Natural killer cell (primary cell): ENCODE measurements at places on chromosomes 7 and 10.
A peak's percentile ranks its signal among the peaks of the same experiment; 100 is the strongest.

GRCh38 chr7:145123502-145123901 is 287.6 kb upstream of the TPK1 start:
- no peak for DNase-seq

GRCh38 chr7:7707806-7708205 is 10.6 kb downstream of the RPA3 start:
- no peak for DNase-seq

GRCh38 chr10:86648704-86649427 is 5.5 kb upstream of the OPN4 start:
- DNase-seq, result no peak

DNA sequence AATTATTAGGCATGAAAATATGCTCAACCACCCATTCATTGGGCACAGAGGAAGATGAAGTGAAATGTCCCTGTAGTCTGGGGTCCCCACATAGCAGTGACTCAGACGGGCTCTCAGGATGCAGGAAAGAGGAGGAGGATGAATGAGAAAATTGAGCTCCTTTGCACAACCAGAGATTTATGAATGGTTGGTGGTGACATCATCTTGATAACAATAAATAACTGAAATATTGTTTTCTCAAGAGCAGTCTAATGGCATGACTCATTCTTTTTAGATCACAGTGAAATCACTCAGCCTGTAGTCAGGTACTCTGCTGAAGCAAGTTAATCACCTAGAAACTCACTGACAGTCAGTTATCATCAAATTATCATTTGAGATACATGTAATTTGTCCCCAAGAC is 254.1 kb downstream of the RELN start:
- no peak for DNase-seq

- DNase-seq, result no peak
Observed at GRCh38 chr7:146926841-146927240, 810.2 kb downstream of the CNTNAP2 start.

DNA sequence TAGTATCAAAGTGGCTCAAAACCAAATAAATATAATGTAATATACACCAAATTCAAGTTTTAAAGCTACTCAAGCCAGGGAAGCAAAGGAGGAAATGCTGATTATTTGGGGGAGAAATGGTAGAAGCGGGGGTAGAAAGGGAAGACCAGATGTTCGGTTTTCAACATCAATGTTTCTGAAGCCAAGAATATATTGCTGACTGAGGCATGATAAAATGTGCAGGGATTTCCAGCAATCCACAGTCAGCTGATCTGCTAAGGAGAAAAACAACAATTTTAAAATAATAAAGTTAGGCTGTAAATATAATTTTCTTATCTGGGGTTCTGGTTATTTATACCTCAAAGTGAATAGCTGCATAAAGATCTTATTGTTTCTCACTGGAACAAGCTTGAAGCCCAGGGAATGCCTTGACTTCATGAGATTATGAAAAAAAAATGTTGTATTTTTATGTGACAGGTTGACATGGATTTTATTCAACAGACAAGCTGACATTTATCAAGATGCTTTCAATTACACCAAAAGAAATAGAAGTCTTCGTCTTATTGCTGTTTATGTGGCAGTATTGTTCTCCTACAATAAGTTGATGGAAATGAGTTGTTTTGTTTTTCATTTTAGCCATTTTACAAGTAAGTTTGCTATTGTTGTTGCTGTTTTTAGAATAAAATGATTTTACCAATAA is 28.6 kb upstream of the BMPER start:
- DNase-seq, result no peak

GRCh38 chr7:26237035-26237807 is 35.7 kb downstream of the CBX3 start:
- no peak for DNase-seq

GRCh38 chr10:115918812-115919211 is 354.2 kb downstream of the GFRA1 start:
- DNase-seq, result no peak

- DNase-seq, result no peak
Observed at GRCh38 chr10:69445041-69445440, 6.2 kb upstream of the TSPAN15 start.

DNA sequence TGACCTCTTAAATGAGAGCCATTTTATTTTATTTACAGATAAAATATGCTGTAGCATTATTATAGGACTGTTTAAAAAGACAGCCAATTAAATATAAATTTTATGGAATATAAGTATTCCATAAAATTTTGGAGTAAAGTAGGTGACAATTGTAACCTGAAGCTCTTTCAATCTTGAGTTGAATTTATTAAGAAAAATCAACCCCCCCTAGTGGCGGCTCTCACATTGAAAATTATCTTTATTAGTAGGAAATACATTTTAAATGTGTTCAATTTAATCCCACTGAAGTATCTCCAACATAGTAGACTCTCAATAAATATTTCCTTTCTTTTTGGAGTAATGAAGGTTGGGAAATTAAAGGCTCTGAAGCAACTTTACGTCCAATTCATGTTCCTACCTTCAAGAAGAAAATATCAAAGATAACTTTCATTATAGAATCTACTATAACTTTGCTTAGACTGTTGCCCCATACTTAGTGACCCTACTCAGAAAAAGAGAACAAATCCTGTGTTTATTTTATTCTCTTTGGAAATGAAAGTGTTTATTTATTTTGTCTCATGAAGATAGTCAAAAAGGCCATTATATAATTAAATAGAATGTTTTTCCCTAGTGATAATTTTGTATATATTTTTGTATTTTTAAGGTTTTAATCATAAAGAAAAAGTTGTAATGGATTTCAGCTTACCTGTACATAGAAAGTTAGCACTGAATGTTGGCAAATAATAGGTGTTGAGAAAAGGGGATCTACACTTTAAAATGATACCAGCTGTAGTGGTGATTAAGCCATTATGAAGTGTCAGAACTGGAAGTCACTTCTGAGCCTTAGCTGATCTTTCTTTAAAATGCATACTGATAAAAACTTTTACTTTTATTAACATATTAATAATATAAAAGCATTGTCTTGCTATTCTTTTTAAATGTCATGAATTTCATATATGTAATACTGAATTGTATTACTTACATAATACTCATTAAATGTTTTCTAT is 3.3 kb downstream of the AHR start:
- DNase-seq, result no peak

DNA sequence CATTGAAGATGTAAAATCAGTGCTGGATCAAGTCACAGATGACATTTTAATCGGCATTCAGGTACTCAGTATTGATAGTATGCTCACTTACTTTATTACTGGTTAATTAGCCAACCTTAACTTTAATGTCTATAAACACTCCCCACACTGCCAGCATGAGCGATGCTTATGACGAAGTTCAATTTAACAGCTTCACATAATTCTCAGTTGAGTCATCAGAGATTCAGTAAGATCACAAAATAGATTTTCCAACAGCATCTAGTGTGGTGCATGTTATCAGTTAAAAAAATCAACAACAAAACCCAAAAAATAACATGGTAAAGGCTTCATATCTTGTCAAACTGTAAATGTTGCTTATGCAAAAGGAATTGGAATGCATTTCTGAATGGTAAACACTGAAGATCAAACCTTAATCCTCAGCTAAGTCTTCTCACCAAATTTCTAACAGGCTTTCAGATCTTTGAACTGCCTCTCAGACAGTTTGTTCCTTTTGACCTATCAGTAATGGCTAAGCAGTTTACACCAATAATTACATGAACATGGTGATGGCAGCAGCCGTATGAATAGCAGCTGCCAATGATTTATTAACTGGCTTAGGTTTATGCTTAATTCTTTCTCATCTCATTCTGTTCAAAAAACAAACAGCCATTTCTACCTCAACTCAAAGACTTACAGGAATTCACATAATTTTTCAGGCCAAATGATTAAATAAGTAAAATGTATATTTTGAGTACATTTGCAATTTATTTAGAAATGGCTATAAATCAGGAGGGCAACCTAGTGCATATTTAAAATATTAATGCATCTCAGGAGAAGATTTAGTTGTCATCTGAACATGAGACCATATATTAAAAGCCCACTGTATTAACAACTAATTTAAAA is 98.5 kb downstream of the CABCOCO1 start:
- DNase-seq, result no peak

GRCh38 chr10:77825965-77826364 is 100.6 kb downstream of the DLG5 start:
- no peak for DNase-seq

- peak; percentile 86 for DNase-seq
Observed at GRCh38 chr7:5694912-5695726, 86.3 kb downstream of the RNF216 start.

DNA sequence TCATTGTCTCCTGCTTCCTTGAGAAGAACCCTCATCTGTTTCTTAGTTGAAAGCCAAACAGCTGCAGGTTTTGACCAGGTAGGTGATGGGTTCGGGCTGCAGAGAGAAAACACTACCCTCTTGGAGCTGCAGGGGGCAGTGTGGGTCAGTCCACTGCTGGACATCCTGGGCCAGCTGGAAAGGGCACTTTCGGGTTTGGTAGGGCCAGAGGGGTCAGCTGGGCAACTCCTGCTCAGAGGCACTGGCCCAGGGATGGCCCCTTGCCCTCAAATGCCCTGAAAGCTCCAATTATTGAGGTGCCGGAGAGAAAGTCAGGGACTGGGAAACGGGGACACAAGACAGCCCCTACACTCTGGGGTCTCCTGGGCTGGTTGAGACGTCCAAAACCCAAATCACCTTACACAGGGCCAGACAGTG is 90.7 kb downstream of the MKI67 start:
- peak; percentile 72 for DNase-seq

DNA sequence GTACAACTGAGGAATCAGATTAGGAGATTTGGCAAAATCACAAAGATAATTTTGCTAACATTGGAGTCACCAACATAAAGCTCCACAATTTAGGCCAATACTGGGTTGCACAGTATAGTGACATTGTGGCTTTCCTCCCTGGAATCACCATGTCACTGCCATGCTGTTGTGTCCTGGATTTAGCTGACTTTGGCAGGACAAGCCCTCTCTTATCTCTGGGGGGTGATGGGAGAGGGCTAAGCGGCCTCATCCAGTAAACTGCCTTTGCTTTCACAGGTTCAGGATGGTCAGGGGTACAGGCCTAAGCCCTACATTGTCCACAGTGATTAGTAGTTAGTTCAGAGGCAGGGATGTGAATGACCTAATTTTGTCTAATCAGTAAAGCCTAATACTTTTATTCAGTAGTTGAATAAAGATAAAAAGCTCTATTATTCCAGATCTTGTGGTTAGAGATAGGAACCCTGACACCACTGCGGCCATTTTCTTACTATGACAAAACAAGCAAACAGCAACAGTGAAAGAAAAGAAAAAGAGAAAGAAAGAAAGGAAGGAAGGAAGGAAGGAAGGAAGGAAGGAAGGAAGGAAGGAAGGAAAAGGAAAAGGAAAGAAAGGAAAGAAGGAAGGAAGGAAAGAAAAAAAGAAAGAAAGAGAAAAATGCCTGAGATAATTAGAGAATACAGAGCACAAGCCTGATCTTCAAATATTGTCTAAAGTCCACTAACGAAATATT is 140.1 kb downstream of the ETV1 start:
- no peak for DNase-seq

DNA sequence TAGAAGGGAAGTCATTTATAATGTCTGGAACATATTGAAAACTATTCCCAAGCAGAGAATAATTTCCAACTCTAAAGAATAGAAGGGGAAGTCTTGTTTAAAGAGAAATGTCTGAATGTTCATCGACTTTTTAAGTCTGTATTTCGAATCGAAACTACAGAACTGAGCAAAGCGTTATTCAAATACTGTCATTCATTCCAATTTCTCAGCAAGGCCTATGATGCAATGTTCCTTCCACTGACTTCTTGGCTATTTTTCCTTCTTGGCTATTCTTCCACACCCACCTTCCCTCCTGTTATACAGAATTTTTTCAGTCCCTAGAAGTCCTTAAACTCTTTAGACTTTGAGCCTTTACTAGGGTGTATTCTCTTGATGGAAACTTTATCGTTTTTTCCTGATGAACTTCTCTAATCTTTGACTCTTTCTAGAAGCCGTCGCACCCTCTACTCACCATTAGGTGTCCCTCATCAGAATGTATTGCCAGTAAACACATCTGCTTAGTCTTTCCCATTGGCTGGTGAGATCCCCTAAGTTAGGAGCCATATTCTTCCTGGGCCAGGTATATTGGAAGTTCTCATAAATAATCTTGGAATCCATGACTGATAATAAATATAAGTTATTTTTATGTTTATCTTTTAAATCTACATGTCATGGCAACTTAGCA is 235.7 kb upstream of the CCDC6 start:
- DNase-seq, result no peak

DNA sequence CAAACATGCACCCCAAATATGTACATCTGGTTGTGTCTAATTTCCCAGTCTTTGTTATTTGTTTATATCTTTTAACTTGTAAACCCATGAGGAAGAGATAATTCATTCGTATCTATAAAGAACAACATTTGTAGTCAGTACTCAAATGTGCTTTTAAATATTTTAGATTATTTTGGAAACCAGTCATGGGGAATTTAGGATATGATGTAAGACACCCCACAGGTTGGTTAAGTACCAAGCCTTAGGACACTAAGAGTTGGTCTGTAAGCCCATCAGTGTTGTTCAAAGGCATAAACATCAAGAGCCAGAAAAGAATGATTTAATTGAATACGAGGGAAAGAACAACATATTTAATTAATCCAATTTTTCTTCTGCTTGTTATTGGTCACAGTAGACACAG is 421.1 kb upstream of the SEMA3C start:
- DNase-seq, result no peak

- no peak for DNase-seq
Observed at GRCh38 chr10:1741450-1741849, 4.1 kb upstream of the ADARB2 start.

DNA sequence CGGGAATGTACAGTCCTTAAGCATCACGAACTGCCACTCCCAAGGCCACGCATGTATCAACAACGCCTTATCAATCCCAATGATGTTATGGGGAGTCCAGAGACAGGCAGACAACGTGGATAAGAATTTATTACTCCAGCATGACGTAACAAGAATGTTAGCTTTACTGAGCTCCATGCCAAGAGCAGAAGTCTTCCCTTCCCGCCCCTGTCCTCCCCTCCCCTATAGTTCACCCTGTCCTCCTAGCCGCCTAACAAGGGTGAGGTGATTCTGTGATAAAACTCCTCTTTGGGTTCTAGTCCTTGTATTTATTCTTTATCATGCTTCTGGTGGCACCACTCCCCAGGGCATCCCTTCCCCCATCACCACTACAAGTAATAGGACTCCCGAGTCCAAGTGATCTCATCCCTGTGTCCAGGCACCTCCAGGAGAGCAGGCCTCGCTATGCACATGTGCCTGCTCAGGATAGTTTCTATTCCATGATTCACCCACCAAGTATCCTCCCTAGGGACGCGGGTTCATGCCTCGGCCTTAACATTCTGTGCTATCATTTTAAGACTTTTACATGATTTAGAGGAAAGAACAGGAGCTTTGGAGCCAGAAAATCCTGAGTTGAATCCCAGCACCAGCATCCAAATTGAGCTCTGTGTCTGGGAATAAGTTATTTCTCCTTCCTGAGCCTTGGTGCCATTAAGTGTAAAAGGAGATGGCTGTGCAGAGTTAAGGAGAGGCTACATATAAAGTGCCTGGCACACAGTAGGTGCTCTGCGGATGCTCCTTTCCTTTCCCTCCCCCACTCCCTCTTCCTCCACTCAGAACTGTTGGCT is 15.4 kb downstream of the GSDME start:
- DNase-seq, result no peak

- no peak for DNase-seq
Observed at GRCh38 chr10:4460267-4460666, 365.7 kb upstream of the AKR1E2 start.

GRCh38 chr7:55563596-55564325 is 8.5 kb downstream of the VOPP1 start:
- no peak for DNase-seq

- no peak for DNase-seq
Observed at GRCh38 chr10:60323162-60323561, 66.5 kb downstream of the ANK3 start.
